Thoracic aorta endothelial cell (primary cell): ENCODE measurements at places on chromosomes 1 and 21. TPM values are rescaled to one million over a fixed set of nuclear protein-coding genes. Genes with fewer than 3 reads are reported as not detected.

The ANGPTL3 gene
- total RNA-seq, result 0.07 TPM in 1 of 2 replicates, not detected in the other

The CENPL gene
- total RNA-seq, result 26.6 and 35.8 TPM in 2 replicates

The CRYAA gene
- total RNA-seq, result not detected in 2 replicates

The TNNT2 gene
- total RNA-seq, result 0.07 TPM in 1 of 2 replicates, not detected in the other

The NR0B2 gene
- not detected in 2 replicates for total RNA-seq

The CA14 gene
- total RNA-seq, result not detected in 2 replicates

The TSTD1 gene
- total RNA-seq, result 7.4 and 50.5 TPM in 2 replicates

The COL9A2 gene
- 0.14 and 0.53 TPM in 2 replicates for total RNA-seq

The ZSCAN20 gene
- total RNA-seq, result 9.0 and 9.8 TPM in 2 replicates

The LCE1C gene
- not detected in 2 replicates for total RNA-seq

The S100A5 gene
- not detected in 2 replicates for total RNA-seq

The LRRC39 gene
- total RNA-seq, result 0.43 and 0.53 TPM in 2 replicates

The HAPLN2 gene
- not detected in 2 replicates for total RNA-seq

The DIRAS3 gene
- 0.22 and 0.66 TPM in 2 replicates for total RNA-seq

The GPR37L1 gene
- total RNA-seq, result not detected in 2 replicates

The LCE2D gene
- total RNA-seq, result not detected in 2 replicates

The ATF3 gene
- 1.4 and 2.4 TPM in 2 replicates for total RNA-seq

The KDF1 gene
- total RNA-seq, result not detected in 2 replicates
